ENCODE measurements at places on chromosomes 16 and 17.

DNA sequence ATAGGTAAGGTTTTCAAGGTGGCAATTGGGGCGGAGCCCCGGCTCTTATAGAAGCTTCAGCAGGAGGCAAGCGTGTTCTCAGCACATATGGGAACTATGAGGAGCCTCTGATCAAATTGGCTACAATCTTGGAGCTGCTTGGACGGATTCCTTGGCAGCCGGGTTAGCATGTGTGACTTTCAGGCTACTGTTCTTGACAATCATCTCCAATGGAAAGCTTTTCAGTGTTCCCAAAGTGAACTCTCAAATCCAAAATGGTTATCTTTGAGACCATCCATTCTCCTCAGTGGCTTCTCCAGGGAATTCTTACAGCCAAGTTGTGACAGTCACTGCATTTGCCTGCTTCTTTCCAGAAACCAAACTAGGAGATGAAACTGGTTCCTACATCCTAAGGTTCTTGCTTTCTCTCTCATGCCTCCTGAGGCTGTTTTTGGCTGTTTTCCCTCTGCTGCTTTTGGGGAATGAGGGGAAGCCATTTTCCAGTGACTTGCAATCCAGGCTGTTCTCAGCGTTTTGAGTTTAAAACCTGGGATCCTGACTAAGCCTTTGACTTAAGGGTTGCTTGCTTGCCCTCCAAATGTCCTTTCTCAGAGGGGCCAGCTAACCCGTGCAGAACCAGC is 10.9 kb downstream of the HAS3 start:
- H3K36me3 ChIP-seq, result peaks cover 58% of the 10 kb centered on the region
- no peaks in the 10 kb centered on the region for H3K27me3 ChIP-seq
- no peak overlapping the region for H3K27ac ChIP-seq

GRCh38 chr16:86199871-86200695 is 301.1 kb downstream of the IRF8 start:
- H3K4me1 ChIP-seq, result peaks cover 14% of the 10 kb centered on the region
- no peaks in the 10 kb centered on the region for H3K36me3 ChIP-seq

- no peaks in the 10 kb centered on the region for H3K36me3 ChIP-seq
- no peak overlapping the region for H3K4me3 ChIP-seq
- H3K27me3 ChIP-seq, result no peaks in the 10 kb centered on the region
- no peak for DNase-seq
Observed at GRCh38 chr17:64386412-64387144, 4.1 kb downstream of the PECAM1 start.

GRCh38 chr17:6098050-6098822 is 28.1 kb downstream of the WSCD1 start:
- DNase-seq, result no peak
- peaks cover 22% of the 10 kb centered on the region for H3K4me1 ChIP-seq
- no peak overlapping the region for H3K27ac ChIP-seq
- H3K4me3 ChIP-seq, result no peak overlapping the region
- H3K27me3 ChIP-seq, result no peaks in the 10 kb centered on the region

- no peak overlapping the region for H3K4me3 ChIP-seq
- H3K36me3 ChIP-seq, result no peaks in the 10 kb centered on the region
- H3K27ac ChIP-seq, result no peak overlapping the region
- no peak for DNase-seq
- H3K4me1 ChIP-seq, result no peaks in the 10 kb centered on the region
Observed at GRCh38 chr17:69228018-69228417, 606 bp downstream of the ABCA10 start.

Measured in H1 (cell line).